ENCODE measurements at places on chromosomes 2 and 18.
A peak's percentile ranks its signal among the peaks of the same experiment; 100 is the strongest.

DNA sequence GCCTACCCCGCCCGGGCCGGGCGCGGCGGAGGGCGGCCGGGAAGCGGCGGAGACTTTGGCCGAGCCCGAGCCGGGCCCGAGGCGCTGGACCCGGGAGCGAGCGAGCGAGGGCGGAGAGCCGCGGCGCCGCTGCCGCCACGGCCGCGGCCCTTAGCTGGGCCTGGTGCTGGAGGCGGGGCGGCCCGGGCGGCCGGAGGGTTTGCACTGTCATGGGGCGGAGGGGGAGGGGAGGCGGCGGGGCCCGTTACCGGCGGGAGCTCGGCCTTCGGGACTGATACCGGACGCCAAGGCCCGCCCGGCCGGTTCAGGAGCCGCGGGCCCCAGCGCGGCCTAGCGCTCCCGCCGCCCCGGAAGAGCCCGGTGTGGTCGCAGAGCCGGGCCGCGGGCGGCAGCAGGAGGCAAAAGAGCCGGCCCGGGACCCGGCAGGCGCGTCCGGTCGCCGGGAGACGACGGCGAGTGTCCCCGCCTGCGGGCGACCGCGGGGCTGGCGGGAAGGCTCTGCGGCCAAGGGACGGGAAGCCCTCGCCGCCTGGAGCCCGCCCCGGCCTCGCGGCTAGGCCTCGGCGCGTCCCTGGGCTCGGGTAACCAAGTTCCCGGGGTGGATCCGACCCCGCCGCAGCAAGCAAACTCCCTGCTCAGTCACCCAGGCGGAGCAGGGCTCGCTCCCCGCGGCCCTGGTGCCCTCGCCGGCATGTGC lies 697 bp downstream of the KCMF1 start:
- DNase-seq: peak; percentile 89

GRCh38 chr2:29443151-29443550 lies 327.9 kb downstream of the CLIP4 start:
- no peak for DNase-seq

DNA sequence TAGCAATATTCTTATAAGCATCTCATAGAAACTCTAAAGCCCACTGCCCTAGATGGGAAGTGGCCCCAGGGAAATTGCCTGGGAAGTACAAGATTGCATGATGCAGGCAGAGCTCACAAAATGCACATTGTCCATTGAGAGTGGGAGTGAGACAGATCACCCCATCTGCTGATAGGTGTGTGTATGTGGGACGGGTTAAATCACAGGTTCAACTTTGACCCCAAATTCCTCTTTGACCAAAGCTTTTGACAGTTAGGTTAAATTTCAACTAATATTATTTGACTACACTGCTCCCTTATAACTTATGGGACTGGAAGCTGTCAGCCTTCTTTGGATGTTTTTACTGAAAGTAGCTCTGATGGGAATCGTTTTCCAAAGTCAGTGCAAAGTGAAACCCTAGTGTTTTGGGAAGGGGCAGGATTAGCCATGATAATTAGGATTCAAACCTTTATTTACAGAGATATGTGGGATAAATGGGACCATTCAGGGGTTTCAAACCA lies 11.4 kb upstream of the FABP1 start:
- DNase-seq: no peak

DNA sequence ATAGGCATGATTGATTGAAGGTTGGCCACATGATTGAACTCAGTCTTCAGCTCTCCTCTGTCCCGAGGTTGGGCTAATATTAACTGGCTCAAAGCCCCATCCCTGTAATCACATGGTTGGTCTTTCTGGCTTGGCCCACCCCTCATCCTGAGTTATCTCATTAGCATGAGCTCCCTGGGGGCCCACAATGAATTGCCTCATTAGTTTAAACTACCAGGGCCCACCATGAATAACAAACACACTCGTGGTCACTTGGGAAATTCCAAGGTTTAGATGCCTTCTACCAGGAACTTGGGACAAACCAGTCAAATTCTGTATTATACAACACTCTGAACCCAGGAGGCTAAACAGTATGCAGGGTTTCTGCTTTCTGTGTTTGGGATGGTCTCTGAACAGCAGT lies 121.7 kb upstream of the B3GNT2 start:
- DNase-seq: no peak

DNA sequence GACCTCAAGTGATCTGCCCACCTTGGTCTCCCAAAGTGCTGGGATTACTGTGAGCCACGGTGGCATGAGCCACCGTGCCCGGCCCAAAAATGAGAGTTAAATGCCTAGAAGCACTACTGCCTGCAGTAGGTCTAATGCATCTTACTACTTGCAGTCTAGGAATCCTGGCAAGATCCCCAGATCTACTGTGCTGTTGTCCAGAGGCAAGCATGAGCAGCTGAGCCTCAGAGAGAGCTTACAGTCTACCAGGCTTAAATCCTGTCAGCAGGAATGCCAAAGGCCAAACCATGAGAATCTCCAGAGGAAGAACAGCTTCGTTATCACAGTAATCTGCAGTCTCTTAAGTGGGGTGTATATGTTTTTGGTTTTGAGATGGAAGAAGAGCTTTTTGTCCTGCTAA lies 54.4 kb downstream of the XRCC5 start:
- no peak for DNase-seq

GRCh38 chr18:58015065-58015780 lies 28.8 kb upstream of the NEDD4L start:
- peak; percentile 53 for DNase-seq

- DNase-seq: no peak
Measured at GRCh38 chr2:172953970-172954852, 121.4 kb upstream of the MAP3K20 start.

DNA sequence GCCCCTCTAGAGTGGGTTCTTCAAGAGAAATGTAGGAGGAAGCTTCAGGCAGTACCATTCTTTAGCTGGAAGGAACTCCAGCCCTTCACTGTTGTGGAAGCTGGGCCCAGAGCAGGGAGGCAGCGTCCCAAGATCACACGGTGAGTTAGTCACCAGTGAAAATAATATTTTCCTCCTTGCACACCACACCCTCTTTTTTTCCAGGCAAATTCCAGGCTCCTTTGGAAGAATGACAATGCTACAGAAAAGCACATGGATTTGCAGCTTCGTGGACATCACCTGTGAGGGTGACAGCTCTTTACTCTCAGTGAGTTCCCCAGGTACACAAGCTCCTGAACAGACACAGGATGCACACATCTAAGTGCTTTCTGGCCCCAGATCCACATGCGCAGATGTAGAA lies 157.1 kb downstream of the COL6A3 start:
- DNase-seq: no peak

DNA sequence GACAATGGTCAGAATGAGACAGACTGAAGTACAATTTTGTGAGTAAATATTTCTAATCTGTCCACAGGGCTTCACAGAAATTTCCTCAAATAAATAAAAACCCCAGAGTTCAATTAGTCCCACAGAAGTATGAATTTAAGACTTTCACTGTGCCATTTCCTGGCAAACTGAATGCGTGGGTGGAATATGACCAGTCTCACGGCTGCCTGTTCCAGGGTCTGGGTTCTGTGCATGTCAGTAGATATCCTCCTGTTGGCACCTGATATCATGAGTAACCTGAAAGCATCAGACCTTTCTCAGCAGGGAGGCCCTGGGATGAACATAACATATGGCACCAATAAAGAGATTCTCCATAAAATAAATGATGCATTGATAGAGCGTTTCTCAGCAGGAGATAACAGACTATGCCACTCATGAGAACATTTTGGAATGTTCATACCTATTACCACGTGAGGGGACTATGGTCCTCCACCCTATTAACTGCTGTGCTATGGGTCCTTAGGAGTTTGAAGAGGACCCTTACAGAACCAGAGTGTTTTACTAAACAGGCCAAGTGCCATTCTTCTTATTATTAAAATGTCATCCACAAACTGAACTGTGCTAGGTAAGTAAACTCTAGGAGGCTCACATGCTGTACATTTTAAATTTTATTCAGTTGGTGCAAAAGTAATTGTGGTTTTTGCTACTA lies 10.6 kb upstream of the MALL start:
- DNase-seq: no peak

GRCh38 chr18:70160073-70160678 lies 45.3 kb downstream of the RTTN start:
- DNase-seq: no peak

DNA sequence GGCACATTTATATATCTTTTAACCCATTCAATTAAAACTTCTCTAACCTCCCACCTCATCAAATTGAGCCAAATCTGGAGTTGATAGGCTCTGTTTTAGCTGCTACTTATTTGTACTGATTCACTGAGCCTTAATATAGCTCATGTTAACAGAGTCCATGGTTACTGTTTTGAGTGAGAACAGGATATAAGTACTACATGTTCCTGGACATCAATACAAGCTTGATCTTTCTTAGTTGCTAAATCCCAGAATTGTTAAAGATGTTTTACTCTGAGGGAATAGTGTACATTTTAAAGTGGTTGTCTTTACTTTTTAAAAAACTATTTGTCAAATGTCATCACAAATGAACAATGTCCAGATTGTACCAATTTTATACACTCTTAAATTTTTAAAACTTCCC lies 157.7 kb downstream of the RPRM start:
- no peak for DNase-seq

GRCh38 chr2:65351234-65351947 lies 81.0 kb downstream of the SPRED2 start:
- DNase-seq: no peak

GRCh38 chr2:231412618-231412963 lies 17.1 kb downstream of the B3GNT7 start:
- no peak for DNase-seq

DNA sequence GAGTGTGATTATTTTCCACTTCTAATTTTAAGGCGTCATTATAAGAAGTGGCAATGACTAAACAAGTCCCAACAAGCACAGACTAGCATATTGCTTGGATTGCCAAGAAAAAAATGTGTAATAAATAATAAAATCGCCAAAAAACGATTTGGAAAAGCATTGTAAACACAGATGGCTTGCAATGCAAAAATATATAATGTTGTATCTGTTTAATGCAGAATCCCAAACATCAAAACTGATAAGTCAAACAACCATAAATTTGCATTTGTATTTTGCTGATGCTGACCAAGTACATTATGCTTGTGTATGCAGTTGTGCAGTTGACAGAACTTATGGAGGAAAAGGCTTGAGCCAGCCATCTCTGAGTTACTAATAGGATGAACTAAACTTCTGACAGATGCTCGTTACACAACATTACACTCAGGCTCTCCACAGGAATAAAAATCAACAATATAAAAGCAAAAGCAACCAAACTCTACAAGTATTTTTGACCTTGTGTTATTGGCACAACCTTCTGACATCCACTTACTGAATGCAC lies 68.1 kb downstream of the DNER start:
- DNase-seq: no peak

Measured in GM20000 (cell line).